ENCODE measurements at places on chromosomes 11 and 22.

DNA sequence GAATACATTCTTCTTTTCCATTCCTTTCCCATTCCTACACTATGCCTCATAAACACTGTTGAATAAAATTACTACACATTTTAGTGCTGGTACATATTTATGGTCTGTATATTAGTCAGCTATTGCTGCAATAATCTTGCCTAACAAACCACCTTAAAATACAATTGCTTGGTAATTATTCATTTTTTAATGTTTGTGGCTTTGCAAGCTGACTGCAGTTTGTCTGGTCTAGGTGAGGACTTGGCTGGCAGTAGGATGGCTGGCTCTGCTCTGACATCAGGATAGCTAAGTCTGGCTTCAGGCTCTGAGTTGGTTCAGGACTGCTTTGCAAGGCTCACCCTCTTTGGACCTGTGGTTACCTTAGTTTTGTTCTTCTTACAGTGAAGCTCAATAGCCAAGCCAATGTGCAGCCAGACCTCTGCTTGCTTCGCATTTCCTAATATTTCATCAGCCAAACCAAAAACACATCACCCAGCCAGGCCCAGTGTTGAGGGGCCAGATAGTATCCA is 913.4 kb upstream of the RAG2 start:
- H3K36me3 ChIP-seq, result no peaks in the 10 kb centered on the region
- no peaks in the 10 kb centered on the region for H3K27me3 ChIP-seq
- no peak overlapping the region for H3K27ac ChIP-seq
- no peak overlapping the region for H3K4me3 ChIP-seq

DNA sequence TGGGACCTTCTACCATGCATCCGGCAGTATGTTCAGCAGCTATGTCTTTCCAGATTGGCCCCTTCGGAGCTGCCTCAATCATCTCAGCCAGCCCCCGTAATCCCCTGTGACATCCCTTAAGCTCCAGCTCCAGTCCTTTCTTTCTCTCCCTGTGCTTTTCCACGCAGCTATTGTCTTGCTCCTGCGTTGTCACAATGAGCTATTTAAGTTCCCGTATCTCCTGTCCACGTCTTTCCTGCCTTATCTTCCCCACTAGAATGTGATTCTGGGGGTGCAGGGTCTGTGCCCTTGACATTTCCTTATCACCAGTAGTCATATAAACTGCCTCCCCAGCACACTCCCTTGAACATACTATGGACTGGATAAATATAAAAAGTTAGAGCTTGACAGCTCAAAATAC is 5.1 kb upstream of the ETS1 start:
- DNase-seq, result no peak
- H3K27ac ChIP-seq, result no peak overlapping the region
- H3K4me1 ChIP-seq, result no peaks in the 10 kb centered on the region
- H3K36me3 ChIP-seq, result no peaks in the 10 kb centered on the region

DNA sequence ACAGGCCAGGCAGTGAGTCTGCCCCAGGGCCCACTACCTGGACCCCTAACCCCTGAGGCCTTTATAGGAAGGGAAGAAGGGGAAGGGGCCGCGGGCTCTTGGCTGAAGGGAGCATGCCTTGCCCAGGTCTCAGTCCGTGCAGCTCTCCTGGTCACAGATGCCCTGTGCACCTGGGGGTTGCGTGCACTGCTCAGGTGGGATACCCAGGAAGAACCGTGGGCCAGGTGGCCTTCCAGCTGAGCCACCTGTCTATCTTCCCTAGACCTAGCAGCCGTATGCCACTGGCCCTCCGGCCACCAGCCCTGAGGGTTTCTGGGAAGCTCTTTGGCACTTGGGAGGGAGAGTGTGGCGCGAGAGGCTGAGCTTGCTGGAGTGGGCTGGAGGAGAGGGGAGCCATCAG is 1178.6 kb downstream of the BRD1 start:
- H3K36me3 ChIP-seq, result no peaks in the 10 kb centered on the region
- H3K4me1 ChIP-seq, result no peaks in the 10 kb centered on the region
- DNase-seq, result no peak
- no peak overlapping the region for H3K4me3 ChIP-seq

DNA sequence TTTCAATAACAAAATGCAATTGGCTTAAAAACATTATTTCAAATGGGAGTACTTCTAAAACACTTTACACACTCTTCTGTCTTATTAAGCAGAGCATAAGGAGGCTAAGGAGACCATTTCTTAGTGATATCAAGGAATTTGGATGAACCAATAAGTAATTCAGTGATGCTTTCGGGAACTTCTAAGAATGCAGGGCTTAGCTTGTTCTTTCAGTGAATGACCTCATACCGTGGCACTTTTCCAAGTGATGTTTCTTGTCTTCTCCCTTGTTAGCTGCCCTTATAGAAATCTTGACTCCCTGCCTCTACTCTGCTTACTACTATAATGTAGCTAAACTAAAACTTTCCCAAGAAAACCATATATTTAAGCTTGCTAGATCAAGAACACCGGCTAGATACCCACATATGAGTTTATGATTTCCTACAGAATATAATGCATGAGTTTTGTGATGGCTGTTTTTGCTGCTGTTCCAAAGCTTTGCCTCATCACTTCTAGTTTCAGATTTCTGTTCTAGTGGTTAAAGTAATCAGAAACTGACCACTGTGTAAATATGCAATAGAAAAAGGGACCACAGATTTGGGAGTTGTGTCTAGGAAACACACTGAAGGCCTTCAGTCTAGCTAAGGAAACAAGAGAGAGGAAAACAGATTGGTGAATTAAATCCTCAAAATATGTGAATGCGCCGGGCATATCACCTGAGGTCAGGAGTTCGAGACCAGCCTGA is 37.5 kb upstream of the STK33 start:
- peaks cover 51% of the 10 kb centered on the region for H3K4me1 ChIP-seq
- no peak overlapping the region for H3K4me3 ChIP-seq
- H3K27me3 ChIP-seq, result no peaks in the 10 kb centered on the region
- peak; percentile 18 for DNase-seq
